Kidney epithelial cell (primary cell): ENCODE measurements at places on chromosomes 13 and 19.

DNA sequence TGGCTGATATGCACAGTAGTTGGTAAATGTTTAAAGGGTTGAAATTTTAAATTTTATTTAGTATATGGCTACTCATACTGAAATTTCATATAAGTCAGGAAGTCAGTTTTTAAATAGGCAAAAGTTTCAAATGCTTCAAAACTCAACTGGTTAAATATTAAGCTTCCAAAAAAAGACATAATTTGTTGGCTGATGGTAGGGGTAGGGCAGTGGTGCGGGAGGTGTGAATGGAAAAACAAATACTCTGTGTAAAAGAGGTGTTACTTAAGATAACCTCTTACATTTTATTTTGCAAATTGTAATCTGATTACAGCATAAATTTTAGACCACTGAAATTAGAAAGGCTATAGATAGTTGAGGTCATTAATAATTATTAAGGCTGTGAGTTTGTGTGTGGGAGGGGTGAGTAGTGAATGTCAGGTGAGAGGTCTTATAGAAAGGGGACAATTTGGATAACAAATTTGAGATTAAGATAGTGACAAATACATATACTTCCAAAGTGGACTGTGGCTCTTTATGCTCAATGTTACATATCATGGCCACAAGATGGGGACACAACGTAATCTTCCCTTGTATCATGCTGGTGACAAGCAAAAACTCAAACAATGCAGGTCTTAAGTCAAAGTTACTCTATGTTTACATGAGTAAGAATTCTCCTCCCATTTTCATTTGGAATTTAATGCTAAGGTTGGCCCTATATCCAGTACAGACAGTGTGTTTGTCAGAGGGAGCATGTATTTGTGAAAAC, 36.6 kb upstream of the OXGR1 start:
- no peak for DNase-seq

GRCh38 chr13:46403851-46404732, 17.0 kb upstream of the RUBCNL start:
- DNase-seq, result no peak

DNA sequence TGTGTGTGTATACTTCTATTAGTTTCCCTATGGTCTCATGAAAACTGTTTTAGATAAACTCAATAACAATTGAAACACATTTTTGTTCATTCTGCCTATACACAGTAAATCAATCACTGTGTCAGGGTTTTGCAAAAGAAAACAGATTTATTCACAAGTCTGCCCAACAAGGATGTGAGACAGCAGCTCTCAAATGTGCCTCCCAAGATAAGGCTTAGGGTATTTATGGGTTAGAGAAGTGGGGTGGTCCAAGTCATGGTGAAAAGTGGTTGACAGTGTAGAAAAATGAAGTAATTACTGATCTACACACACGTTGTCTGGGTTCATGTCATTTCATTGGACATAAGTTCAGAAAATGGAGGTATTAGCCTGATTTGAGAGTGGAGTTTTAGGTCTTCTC, 844.6 kb downstream of the SLITRK6 start:
- DNase-seq, result no peak

DNA sequence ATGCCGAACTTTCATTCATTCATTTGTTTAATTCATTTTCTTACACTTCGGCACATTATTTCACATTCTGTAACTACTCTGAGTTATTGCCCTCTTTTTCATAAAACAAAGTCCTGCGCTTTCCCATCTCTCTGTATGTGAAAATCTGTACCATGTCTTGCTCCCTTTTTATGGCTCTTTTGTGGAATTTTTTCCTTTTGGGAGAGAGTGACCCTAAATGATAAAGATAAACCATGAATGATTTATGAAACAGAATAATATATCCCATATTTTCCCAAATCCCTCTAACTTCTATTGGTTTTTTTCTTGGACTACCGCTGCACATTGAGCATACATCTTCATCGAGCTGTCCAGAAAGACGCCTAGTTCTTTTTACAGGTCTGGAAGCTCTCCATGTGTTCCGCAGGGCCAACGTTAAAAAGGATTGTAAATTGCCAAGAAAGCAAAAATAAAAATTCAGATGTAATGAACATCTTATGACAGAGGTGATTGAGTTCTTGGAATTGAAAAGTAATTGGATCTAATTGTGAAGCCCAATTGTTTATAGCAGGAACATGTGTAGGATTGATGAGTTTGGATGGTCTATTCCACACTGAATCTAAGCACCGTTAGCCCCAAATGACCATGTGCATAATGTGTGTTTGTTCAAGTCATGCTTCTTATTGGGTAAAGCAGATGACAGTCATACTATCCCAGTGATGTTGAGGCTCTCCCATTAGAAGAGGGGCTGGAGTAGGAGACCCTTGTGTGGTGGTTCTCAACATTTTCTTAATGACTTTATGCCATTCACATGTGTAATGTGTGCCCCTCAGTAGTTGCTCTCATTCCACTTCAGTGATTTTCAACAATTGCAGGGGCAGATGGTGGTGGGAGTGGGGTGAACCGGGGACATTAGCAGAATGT, 378.9 kb downstream of the DLEU7 start:
- DNase-seq, result no peak

- DNase-seq, result no peak
Observed at GRCh38 chr13:51524829-51525566, 59.3 kb upstream of the WDFY2 start.
